ENCODE measurements at places on chromosomes 12 and 14.

GRCh38 chr14:65012353-65012752, 25.7 kb downstream of the FNTB start:
- no peak for DNase-seq

DNA sequence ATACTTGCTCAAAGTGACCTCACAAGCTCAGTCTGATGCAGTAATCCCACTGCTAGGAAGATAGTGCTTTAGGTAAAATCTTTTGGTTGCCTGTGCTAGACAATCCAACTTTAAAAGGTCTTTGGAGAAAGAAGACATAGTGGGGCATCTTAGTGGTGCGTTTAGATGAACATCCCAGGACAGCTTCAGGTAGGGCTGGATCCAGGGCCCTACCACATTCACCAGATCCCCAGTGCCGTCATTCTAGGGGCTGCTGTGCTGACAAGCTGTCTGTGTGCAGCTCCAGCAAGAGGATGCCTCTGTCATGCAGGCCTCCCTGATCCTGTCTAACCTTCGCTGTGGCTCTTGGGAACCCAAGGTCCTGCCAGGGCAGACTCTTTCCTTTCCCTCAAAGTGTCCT, 100.7 kb upstream of the EIF5 start:
- DNase-seq = no peak

GRCh38 chr14:77245820-77246219, 25.2 kb downstream of the NGB start:
- DNase-seq = no peak

- no peak for DNase-seq
Measured at GRCh38 chr14:91743305-91743653, 11.4 kb upstream of the CATSPERB start.

DNA sequence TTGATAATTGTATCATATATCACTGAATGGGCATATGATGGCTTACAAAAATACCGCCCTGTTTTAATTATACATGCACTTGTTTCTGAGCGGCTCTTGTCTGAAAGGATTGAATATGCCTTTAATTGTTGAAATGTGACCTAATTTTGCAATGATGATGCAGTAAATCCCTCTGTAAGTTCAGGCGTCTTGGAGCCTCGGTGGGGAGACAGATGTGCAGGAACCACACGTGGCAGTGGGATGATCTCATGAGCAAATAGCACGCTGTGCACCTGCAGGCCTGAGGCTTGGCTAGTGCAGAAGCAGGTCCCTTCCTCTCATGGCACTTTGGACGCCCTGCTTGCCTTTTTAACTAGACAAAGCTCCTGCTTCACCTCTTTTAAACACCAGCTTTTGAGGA, 49.3 kb upstream of the ASPG start:
- no peak for DNase-seq

GRCh38 chr12:11855983-11856374, 206.5 kb downstream of the ETV6 start:
- no peak for DNase-seq

DNA sequence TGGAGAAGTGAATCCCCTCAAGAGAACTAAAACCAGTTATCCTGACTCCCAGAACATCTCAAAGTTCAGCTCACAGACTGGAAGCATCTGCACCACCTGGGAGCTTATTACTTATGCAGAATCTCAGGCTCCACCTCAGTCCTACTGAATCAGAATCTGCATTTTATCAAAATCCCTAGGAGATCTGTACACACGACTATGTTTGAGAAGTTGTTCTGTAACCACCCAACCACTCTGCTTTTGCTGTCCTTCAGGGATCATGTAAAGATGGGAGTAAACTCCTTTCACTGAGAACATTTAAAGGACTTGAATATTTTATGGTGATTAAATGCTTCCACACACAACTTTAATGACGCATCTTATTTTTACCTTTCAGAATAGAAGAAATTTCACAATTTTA, 98.0 kb downstream of the KIF21A start:
- no peak for DNase-seq

- no peak for DNase-seq
Measured at GRCh38 chr12:96774496-96775256, 132.4 kb upstream of the NEDD1 start.

DNA sequence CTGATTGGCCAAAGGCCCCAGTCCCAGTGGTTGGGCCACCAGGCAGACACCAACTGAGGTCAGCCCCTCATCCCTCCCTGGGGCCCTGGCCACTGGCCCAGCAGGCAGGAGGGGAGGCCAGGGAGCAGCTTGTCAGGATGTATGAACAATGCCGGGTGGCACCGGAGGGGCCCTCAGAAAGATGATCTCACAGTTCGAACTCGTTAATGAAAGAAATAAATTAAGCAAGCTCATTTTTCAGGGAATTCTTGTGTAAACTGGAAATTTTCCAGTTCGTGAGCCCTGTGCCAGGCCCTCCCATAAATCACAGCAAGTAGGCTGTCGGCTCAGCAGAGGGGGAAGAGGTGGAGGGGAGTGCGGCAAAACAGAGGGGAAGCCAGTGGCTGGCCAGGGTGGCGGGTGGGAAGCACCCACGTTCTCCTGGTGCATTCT, 177.0 kb upstream of the VASH1 start:
- DNase-seq = no peak

GRCh38 chr12:132481345-132481744, 8.6 kb upstream of the FBRSL1 start:
- no peak for DNase-seq

- DNase-seq = no peak
Measured at GRCh38 chr14:103830511-103831270, 16.7 kb downstream of the PPP1R13B start.

- DNase-seq = no peak
Measured at GRCh38 chr12:6494968-6495367, 1.1 kb downstream of the NCAPD2 start.

GRCh38 chr12:52617403-52617785, 965 bp downstream of the KRT73 start:
- peak; percentile 62 for DNase-seq

GRCh38 chr12:98002887-98003493, 512.4 kb upstream of the TMPO start:
- no peak for DNase-seq

DNA sequence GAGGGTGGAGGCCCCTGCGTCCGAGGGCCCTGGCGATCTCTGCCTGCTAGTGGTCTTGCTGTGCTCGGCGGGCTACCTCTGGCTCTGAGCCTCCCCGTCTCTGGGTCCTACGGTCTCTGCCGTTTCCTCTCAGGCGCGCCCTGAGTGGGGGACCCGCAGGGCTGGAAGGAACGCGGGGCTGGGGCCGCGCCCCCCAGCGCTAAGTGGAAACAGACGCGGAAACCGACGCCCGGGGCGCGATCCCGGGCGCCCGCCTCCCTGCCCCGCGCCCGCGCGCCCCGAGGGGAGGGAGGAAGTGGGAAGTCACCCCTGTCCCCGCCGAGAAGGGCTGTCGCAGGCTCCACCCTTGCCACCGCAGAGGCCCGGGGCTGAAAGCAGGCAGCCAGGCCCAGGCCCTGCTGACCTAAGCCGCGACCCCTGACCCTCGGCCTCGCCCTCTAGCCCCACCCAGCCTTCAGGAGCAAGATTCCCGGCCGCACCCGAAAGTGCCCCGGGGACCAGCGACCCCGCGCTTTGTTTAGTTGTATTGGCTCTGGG, 831 bp downstream of the CRIP1 start:
- no peak for DNase-seq

DNA sequence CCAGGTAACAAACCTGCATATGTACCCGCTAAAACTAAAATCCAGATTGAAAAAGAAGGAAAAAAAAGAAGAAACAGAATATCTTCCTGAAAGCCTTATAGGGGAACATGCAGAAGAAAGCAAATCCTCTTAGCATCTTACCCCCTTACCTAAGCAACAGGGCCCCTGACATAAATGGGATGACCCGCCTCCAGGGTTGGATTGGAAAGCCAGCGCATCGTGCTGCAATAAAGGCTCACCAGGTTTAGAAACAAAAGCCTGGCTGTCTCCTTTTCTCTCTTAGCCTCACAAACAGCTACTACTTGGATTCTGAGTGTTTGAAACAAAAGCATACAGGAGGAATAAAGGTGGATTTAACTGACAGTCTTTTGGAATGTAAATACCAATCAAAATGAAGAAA, 13.8 kb upstream of the ADCK1 start:
- no peak for DNase-seq

DNA sequence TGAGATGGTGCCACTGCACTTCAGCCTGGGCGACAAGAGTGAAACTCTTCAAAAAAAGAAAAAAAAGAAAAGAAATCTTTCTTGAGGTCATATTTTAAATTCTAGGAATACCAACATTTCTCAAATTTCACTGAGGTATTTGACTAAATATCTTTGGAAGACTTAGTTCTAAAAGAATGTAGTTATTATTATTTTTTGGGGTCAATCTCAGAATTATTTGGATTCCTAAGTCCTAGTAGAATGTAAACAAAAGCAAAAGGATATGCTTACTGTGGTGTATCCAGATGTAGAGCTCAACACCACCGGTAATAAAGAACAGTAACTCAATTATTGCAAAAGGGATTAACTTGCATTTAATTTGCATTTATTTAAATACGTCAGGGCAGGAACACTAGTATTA, 25.0 kb downstream of the PRICKLE1 start:
- no peak for DNase-seq

DNA sequence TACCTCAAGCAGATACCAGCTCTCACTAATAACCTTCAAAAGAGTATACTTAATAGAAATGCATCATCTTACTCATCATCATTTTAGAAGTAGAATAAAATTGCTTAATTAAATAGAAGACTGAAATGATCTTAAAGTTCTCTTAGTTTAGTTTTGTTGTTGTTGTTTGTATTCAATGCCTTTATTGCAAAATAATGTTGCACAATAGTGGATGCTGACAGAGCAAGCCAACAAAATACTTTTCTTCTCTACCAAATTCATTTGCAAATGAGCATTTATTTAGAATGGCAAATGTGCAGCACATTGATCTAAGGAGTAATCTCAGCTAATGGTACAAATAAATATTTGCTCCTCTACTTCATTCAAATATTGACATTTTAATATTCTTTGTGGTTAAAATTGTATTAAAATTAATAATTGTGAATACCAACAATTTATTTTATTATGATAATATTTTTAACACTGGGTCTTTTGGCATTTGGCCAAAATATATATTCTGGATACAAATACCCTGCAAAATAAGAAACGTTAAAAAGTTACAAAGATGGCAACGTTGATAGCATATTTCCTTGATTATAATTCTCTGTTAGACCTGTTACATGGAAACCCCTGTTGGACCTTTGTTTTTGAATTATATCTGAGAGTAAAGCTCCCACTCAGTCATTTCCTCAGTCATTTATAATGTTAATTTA, 496.1 kb downstream of the RERGL start:
- no peak for DNase-seq

GRCh38 chr14:45125754-45126153, 8.5 kb downstream of the FKBP3 start:
- no peak for DNase-seq

- DNase-seq = no peak
Measured at GRCh38 chr14:68539241-68539737, 253.6 kb downstream of the ZFP36L1 start.

DNA sequence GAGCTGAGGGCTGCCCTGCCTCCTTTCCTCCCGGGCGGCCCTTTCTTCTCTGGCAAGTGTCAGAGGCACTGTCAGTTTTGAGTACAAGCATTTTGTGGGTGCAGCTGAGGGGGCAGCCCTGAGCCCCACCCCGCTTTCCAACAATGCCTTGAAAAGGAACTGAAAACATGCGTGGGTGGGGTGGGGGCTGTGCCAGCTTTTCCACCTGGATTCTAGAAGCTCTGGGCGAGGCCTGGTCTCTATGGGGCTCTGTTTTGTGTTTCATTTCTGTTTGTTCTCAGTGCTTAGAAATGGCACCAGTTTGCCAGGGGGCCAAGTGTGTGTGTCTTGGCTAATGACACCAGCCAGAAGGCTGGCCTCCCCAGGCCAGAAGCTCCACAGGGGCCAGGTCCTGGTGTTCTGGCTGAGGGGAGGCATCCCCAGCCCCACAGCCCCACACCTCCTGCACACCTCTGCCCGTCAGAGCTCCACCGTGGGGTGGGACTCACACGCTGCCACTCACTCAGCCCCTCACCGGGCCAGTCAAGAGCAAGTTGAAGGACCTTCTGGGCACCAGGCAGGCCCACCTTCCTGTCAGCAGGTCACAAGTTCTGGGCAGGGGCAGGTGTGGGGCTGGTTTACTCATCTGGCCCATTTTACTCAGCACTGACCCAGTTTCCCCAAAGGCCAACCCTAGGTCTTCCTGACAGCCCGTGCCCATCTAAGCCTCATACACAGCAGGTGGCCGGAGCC, 155.1 kb downstream of the CALM1 start:
- no peak for DNase-seq

DNA sequence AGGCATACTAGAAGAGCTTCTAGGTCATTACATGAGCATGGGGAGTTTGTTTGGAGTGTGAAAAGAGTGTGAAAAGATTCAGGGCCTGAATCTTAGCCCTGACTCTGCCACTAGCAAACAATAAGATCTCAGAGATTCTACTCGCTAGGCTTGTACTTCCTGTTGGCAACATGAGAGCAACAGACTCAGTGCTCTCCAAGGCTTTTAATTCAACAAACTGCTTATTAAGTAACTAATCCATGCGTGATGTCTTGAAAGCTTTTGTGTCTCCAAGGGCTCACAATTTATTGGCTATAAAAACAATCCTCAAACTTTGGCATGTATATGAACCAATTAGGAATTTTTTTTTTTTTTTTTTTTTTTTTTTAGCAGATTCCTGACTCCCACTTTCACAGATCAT, 105.1 kb downstream of the STXBP6 start:
- no peak for DNase-seq

DNA sequence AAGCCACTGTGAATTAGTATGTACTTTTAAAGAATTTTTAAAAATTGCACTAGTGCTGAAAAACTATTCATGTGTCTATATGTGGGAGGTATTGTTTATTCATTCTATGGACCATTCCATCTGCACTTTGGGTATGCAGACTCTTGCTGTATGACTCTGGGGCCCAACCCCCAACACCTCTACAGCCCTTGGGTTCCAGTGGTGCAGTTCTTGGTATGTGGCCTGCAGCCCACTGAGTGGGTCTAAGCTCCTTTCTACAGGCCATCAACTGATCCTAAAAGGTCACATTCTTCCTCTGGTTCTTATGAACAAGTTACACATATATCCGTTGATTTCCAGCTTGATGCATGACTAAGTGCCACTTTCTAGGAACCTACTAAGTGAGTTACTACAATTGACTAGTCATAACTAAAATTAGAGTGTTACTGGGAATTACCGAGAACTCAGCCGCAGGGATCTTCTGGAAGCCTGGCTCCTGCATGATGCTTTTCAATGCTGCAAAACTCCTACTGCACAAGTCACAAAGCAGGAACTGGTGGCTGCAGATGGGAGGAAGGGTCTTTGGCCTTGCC, 62.4 kb upstream of the MED13L start:
- no peak for DNase-seq

- no peak for DNase-seq
Measured at GRCh38 chr12:92553389-92553788, 149.4 kb upstream of the PLEKHG7 start.

DNA sequence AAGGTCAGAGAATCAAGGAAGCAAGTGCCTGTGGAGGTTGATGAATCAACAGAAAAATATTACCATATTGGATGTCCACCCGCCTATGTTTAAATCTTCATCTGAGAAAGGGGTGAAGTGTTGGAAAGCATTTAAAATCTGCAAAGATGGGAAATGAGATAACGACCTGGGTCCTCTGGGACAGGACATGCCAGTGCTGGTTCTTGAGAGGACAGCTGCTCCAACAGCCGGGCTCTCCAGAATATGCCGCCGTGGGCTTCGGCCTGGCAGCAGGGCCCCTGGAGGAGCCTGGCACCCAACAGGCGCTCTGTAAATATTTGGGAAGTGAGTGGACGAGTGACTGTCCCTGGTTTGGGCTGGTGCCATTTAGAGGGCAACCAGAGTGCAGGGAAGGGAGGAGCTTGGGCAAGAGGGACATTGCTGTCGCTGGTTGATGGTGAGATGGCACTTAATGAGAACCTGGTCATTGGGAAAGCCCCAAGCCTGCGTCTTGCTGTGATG, 129.9 kb downstream of the KCNA5 start:
- no peak for DNase-seq
